ENCODE measurements at places on chromosomes 11 and 22. TPM values are rescaled to one million over a fixed set of nuclear protein-coding genes. Genes with fewer than 3 reads are reported as not detected.

ADM gene
- 0.64 TPM for total RNA-seq

ZNRD2 gene
- 43.6 TPM for total RNA-seq

PRG3 gene
- not detected for total RNA-seq

CBLIF gene
- total RNA-seq, result not detected

RASL10A gene
- total RNA-seq, result 0.76 TPM

MTA2 gene
- 235 TPM for total RNA-seq

KRTAP5-10 gene
- total RNA-seq, result not detected

RIN1 gene
- total RNA-seq, result 1.3 TPM

SPON1 gene
- total RNA-seq, result 0.85 TPM

SNX19 gene
- 58.0 TPM for total RNA-seq

ANO3 gene
- not detected for total RNA-seq

PLAAT4 gene
- total RNA-seq, result 136 TPM

INS gene
- total RNA-seq, result not detected

CDCA5 gene
- 72.1 TPM for total RNA-seq

IRAG1 gene
- total RNA-seq, result not detected

BCO2 gene
- 2.2 TPM for total RNA-seq

DCPS gene
- total RNA-seq, result 37.4 TPM

UBQLNL gene
- total RNA-seq, result 0.12 TPM

E2F8 gene
- 22.8 TPM for total RNA-seq

DRICH1 gene
- 0.98 TPM for total RNA-seq

CD44 gene
- total RNA-seq, result 356 TPM

CCDC88B gene
- 188 TPM for total RNA-seq

SLCO2B1 gene
- 0.27 TPM for total RNA-seq

CD3G gene
- 223 TPM for total RNA-seq

IGHMBP2 gene
- 28.7 TPM for total RNA-seq

CYTH4 gene
- total RNA-seq, result 160 TPM

NAALADL1 gene
- 14.1 TPM for total RNA-seq

MYBPC3 gene
- total RNA-seq, result not detected

DBX1 gene
- total RNA-seq, result not detected

MUC2 gene
- total RNA-seq, result not detected

ZMAT5 gene
- total RNA-seq, result 29.0 TPM

C11orf52 gene
- not detected for total RNA-seq

KRTAP5-1 gene
- total RNA-seq, result not detected

OR10D3 gene
- total RNA-seq, result not detected

TMEM134 gene
- total RNA-seq, result 40.5 TPM

TUBA8 gene
- total RNA-seq, result 1.7 TPM

P2RX6 gene
- 0.12 TPM for total RNA-seq

C11orf42 gene
- not detected for total RNA-seq

DEFB131B gene
- total RNA-seq, result not detected

GGT5 gene
- total RNA-seq, result 0.22 TPM

C22orf42 gene
- not detected for total RNA-seq

TEX54 gene
- not detected for total RNA-seq

ST3GAL4 gene
- total RNA-seq, result 8.4 TPM

MMP27 gene
- not detected for total RNA-seq

UBQLN3 gene
- total RNA-seq, result not detected

ART1 gene
- not detected for total RNA-seq

LARGE2 gene
- not detected for total RNA-seq

KIF18A gene
- 20.8 TPM for total RNA-seq

KRTAP5-11 gene
- total RNA-seq, result not detected

C2CD3 gene
- 39.4 TPM for total RNA-seq

HBG1 gene
- not detected for total RNA-seq

DYNC2H1 gene
- total RNA-seq, result 1.2 TPM

HORMAD2 gene
- total RNA-seq, result not detected

MAJIN gene
- not detected for total RNA-seq

MRGPRF gene
- not detected for total RNA-seq

HPX gene
- not detected for total RNA-seq
